ENCODE measurements at places on chromosomes 3 and 15. TPM values are rescaled to one million over a fixed set of nuclear protein-coding genes. Genes with fewer than 3 reads are reported as not detected.

GRCh38 chr3:52731590-52731989 lies 25.7 kb downstream of the SPCS1 start:
- H3K4me3 ChIP-seq, result no peak overlapping the region
- no peak for DNase-seq
- H3K4me1 ChIP-seq, result no peaks in the 10 kb centered on the region
- no peak overlapping the region for H3K27ac ChIP-seq
- H3K27me3 ChIP-seq, result no peaks in the 10 kb centered on the region

DNA sequence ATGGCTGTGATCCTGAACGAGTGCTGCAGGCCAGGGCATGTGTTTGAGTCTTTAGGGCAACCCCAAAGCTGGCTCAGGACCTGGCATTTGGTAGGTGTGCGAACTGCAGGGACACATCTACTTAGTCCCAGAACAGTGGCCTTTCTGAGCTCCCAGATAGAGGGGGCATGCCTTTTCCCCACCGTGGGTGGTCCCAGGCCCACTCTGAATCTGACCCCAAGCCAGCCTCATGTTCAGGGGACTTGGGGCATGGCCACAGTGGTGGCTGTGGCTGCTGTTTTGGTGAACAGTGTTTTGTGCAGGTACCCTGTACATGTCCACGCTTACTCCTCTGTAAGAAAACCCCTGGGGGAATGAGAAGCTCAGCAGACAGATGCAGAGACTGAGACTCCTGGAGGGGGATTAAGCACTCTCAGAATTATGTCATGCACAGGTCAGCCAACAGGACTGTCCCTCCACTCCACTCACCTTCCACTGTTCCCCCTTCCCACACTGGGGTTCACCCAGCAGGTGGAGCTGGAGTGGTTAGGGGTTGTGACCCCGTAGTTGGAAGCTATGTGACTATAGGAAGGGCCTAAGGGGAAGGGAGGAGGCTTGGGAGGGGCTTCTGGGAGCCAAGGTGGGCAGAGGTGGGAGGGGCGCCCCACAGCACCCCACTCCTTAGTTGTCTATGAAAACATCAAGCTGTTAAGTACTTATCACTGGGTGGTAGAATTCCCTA lies 16.4 kb downstream of the ESYT3 start:
- no peaks in the 10 kb centered on the region for H3K27me3 ChIP-seq
- no peaks in the 10 kb centered on the region for H3K4me1 ChIP-seq
- no peak overlapping the region for H3K27ac ChIP-seq
- no peak overlapping the region for H3K4me3 ChIP-seq
- no peaks in the 10 kb centered on the region for H3K36me3 ChIP-seq
- no peak for DNase-seq

ATP8B4 gene
- 1.1 TPM for total RNA-seq

- H3K27ac ChIP-seq, result no peak overlapping the region
- H3K36me3 ChIP-seq, result no peaks in the 10 kb centered on the region
- H3K4me1 ChIP-seq, result peaks cover 13% of the 10 kb centered on the region
- peaks cover 19% of the 10 kb centered on the region for H3K27me3 ChIP-seq
Observed at GRCh38 chr15:70589728-70590127, 173.6 kb downstream of the UACA start.

GRCh38 chr15:76448755-76449154 lies 112.2 kb downstream of the ISL2 start:
- no peak overlapping the region for H3K27ac ChIP-seq
- H3K27me3 ChIP-seq, result no peaks in the 10 kb centered on the region
- H3K36me3 ChIP-seq, result no peaks in the 10 kb centered on the region
- no peaks in the 10 kb centered on the region for H3K4me1 ChIP-seq
- no peak for DNase-seq

GRCh38 chr15:60423537-60423936 lies 25.8 kb upstream of the ANXA2 start:
- no peak overlapping the region for H3K4me3 ChIP-seq
- peak overlapping the region; percentile 86 for H3K27ac ChIP-seq
- no peaks in the 10 kb centered on the region for H3K27me3 ChIP-seq

VGLL3 gene
- total RNA-seq, result 242 TPM

CCR3 gene
- not detected for total RNA-seq

DNA sequence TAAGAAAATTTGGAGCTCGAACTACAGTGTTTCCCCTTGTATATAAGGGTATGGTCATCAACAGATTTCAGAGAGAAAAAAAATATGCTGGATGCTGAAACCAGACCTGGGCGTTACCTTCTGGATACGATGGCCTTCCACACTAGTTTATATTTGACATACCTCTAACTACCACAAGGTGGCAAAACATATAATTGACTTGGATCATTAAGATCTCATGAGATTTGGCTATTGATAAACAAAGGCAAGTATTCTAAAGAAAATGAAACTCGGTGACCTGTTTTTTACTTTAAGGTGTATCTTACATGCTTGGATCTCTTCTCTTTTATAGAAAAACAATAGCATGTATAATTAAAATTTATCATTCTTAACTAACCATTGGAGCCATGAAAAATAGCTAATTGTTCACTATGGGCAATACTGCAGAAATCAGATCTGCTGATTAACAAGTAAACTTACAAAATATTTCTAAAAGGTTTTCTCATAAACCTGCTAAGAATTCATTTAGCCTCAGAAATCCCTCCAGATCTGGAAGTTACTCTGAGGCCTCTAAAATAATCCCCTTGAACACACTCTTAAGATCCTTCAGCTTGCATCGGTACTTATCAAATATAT lies 300.6 kb upstream of the KCNH8 start:
- H3K36me3 ChIP-seq, result no peaks in the 10 kb centered on the region
- DNase-seq, result no peak

OR4M2 gene
- total RNA-seq, result not detected
